ENCODE measurements at places on chromosomes 4 and X.

- no peak for DNase-seq
Measured at GRCh38 chr4:128337863-128338262, 50.2 kb upstream of the PGRMC2 start.

GRCh38 chr4:79173186-79173585 is 152.7 kb downstream of the NAA11 start:
- no peak for DNase-seq

DNA sequence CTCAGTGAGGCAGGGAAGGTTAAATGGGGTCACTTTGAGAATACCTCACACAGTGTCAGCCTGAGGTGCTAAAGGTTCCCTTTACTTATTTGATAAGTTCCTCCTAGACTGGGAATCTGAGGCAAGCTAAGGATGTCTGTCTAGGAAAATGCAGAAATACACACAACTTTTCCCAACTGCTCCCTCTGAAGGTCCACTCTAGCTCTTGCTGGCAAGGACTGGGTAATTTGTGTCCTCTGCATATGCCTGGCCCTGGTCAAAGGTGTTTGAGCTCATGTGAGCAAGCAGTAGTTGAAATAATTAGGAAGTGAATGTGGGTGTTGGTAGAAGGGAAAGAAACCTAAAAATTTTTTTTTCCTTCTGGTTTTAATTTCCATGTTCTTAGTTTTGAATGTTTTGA is 21.3 kb downstream of the TXLNG start:
- DNase-seq = no peak

GRCh38 chr4:165112368-165113121 is at the start of gene TMEM192:
TSS of gene TMEM192 (minus strand) at chr4:165112860. CDS start at chr4:165112773, 87 bp downstream.
- DNase-seq = peak; percentile 93

DNA sequence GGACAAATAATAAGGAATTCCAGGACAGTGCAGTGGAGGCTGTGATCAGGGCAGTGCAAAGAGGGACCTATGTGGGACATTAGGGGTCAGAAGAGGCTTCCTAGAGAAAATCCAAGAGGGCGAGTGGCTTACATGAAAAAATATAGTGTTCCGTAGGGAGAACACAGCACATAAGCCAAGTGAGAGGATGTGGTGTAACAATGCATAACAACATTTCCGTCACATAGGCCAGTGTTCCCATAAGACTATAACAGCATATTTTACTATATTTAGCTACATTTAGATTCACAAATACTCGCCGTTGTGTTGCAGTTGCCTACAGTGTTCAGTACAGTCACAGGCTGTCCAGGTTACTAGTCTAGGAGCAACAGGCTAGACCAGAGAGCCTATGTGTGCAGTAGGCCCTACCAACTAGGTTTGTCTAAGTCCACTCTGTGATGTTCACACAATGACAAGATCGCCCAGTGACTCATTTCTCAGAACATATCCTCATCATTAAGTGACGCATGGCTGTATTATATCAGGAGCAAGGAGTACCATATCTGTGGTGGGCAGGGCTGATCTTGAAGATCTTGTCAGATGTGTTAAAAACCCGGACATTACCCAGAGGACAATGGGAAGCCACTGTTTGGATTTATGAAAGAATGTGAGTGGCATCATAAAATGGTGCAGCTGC is 74.0 kb upstream of the TBL1X start:
- no peak for DNase-seq

- no peak for DNase-seq
Measured at GRCh38 chr4:155207534-155208257, 740 bp upstream of the NPY2R start.

GRCh38 chr4:39390603-39391002 is 16.1 kb upstream of the KLB start:
- DNase-seq = no peak

DNA sequence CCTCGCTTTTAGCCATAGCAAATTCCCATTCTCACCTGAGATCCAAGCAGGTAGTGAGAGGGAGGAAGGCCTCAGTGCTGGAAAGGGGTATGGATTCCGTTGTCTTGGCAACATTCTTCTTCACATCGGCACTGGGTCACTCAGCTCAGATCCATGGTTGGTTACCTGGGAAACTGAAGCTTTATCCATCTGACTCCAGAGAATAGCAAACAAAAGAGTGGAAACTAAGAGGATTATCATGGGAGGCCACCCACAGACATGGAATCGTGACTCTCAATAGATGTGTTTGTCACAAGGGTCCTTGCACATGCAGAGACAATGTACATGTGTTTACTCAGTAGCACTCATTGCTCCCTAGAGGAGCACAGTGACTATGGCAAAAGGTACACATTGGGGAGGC is 81.0 kb downstream of the MAGED4 start:
- DNase-seq = no peak

GRCh38 chrX:137031039-137031438 is 2.8 kb downstream of the GPR101 start:
- DNase-seq = no peak

DNA sequence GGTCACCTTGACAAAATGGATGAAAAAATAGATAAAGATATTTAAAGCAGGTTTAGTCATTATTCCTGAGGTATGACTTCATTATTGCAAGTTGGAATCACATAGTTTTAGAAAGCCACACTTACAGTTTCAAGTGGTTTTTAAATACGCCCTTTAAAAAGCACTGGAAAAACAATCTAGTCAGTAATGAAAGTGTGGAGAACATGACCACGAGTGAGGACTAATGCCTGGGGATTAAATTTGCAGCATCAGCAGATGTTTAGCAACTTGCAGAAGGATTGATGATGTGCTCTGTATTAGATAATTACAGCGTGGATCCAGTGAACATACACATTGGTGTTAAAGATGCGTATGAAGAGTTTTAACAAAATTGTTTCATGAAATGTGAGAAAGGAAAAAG is 5.9 kb downstream of the SPARCL1 start:
- DNase-seq = no peak

GRCh38 chr4:152961773-152962115 is 25.6 kb downstream of the FHDC1 start:
- DNase-seq = no peak

All from CD4-positive, alpha-beta T cell treated with Interleukin-17A for 4 hours (primary cell).